ENCODE measurements at places on chromosomes 5 and 9.

- no peak for DNase-seq
Measured at GRCh38 chr9:113644321-113644720, 180.8 kb downstream of the RGS3 start.

DNA sequence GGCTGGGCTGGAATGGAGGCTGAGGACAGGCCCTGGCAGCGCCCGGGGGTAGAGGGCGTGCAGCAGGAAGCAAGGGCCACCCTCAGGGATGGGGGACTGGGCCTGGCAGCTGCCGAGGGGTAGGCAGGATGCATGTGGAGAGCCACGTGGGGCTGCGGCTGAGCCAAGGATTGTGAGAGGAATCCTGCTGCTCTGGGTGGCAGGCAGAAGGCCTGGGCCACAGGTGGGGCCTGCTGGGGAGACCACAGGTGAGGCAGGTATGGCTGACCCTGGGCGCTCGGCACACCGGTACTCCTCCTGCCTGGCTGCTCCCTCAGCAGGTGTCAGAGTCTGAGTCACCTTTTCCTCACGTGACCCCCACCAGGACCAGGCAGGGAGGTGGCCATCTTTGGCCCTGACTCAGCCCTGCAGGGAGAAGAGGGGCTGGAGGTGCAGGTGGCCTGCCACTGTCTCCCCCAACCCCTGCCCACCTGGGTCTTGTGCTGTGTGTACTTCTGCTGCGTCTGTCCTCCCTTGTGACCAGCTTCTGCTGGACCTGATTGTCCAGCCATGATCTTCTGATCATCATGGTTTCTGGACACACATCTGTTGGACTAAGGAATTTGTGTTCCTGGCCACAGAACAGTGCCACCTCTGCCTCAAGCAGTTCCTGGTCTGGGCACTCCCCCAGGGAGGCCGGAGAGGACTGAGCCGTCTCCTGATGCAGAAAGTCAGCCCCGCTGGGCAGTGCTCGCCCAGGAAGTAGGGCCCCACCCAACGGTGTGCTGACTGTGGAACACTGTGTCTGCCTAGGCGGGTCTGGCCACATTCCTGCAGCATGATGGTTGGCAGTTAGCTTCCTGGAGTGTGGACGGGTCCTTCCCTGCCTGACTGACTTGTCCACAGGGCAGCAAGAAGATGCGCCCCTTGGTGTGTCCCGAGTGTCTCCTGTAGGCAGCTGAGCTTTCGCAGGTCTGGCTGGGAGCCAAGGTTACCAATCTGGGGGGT lies 6.4 kb downstream of the ARRDC1 start:
- no peak for DNase-seq

DNA sequence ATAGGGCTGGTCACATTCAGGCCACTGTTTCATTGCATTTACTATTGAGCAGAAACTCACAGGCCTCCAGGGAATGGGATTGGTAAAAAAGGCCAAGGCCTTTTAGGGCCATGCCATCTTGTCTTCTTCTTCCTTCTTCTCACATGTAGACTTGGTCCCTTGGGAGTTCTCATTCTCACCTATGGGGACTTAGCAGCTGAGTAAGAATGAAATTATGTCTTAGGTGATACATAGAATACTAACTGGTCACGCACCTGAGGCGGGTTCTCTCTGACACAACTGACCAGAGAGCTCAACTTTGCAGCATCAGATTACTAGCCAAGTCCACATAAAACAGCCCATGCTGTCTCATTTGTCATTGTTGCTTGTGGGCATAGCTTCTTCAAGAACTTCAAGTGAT lies 641.8 kb downstream of the EFNA5 start:
- no peak for DNase-seq

DNA sequence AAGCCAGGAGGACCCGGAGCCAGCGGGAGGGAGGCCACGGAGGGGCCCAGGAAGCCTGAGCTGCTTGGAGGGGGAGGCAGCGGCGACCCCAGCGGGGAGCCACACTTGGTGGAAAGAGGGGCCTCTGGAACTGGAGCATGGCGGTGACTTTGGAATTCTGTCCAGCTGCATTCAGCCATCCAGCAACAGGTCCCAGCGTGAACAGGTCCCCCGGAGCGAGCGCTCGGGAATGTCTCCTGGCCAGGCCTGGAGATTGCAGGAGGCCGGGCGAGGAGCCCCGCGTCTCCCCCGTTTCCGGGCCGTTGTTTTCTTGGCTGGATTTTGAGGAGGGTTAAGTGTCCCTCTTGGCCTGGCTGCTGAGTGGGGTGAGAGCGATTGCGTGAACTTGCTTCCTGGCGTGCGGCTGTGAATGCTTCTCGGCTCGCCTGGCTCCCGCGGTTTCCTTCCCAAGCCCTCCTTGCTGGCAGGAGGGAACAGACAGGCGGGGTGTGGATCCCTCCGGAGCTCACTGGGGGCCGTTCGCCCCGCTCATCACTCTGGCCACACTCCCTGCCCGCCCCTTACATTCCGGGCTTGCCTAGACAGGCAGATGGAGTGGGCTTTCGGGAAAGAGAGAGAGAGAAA lies 125.3 kb upstream of the IRX4 start:
- no peak for DNase-seq

DNA sequence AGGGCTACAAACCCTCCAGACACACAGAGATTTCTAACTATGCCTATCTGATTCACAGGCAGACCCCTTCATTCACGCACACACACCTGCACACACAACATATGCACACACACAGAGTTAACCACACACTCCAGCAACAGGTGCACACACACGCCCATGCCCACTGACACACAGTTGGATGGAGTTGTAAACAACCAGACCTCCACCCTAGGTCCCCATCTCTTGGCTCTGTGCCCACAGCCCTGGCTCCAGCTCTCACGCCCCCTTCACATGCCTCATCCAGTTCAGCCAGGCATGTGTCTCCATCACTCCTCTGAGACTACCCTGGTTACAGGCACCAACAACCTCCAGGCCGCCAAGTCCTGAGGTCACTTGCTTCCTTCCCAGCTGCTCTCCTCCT lies 61.1 kb downstream of the PSD2 start:
- no peak for DNase-seq

DNA sequence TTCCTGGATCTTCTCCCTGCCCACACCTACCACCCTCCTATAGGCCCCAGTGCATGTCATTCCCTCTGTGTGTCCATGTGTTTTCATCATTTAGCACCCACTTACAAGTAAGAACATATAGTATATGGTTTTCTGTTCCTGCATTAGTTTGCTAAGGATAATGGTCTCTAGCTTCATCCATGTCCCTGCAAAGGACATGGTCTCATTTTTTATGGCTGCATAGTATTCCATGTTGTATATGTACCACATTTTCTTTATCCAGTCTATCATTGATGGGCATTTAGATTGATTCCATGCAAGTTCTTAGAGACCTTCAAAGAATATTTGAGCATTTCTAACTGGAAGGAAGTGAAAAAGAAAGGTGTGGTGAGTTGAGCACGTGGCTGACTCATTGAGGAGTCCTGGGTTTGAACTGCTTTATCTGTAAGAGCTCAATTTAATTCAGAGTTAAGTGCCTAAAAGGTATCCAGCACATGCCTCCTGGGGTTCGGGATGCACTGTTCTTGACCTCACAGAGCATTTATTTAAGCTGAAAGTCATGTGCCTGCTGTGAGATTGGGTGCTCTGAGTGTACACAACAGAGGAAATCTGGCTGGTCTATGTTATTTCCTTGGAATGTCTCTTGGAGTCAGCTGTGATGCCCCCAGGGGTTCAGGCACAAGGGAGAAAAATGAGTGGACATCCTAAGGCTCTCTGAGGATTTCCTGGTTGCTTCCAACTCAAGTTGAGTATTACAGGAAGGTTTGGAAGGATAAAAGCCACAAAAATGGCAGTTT lies 56.4 kb downstream of the SH3GL2 start:
- DNase-seq, result no peak

DNA sequence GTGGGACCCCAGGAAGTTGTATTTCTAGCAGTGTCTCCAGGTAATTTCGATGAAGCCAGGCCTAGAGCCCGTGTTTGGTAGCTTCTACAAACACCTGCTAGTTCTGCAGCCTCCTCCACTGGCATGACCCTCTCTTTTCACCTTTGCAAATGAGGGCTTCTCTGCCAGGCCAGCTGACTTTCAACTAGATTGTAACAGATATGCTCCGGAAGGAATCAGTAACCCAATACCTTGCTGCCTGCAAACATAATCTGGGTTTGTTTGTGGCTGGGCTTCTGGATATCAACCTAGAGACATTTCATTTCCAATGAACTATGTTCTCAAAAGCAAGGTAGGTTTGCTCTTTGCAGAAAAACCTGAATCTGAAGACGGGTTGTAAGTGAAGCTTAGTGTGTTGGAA lies 354.8 kb downstream of the DMRT2 start:
- no peak for DNase-seq

GRCh38 chr5:26482810-26483375 lies 555.5 kb downstream of the CDH9 start:
- no peak for DNase-seq

DNA sequence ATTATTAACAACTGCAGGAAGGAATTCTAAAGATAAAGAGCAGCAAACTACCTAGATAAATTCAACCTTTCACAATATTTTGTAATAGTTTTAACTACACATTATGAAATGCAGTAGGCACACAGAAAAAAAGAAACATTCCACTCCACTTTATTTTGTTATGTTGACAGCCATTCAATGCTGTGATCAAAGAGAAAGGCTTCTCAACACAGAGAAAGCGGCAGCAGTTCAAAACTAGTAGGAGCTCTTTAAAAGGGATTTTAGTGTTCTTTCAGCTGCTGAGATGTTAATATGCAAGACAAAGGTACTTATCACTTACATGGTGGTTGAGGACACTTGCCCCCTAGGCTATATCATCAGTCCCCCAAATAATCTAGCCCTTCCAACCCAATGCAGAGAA lies 11.6 kb downstream of the CEMIP2 start:
- no peak for DNase-seq

DNA sequence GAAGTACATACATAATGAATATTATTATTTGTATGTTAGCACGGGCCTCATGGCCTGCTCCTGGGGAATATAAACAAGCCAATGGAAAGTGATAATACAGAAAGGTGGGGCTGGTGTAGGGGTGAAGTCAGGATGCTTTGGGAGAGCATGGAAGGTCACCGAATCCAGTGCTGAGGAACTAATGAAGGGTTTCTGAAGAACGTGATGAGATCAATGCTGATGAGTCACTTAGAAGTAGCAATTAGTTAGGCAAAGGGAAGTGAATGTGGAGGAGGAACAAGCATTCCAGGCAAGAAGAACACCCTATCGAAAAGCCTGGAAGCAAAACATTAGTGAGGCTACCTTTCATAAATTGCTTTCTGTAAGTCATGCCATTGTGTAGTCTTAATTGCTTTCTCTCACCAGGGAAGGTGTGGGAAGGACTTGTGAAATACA lies 2.1 kb downstream of the ANXA1 start:
- DNase-seq, result no peak

DNA sequence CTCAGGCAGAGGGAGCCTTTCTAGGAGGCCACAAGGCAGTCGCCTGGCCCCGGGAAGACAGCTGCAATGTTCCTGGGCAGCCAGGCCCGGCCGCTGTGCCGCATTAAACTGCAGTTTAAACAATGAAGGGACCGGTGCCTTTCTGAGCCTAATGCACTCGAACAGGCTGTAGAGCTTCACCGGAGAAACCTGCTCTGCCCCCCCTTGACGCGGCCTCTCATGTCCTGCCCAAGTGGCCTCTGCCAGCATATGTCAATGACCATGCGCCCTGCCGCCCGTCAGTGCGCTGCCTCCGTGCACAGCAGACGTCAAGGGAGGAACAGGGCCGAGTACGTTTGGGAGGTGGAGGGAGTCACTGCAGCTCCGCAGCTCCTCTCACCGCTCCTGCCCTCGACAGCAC lies 38.4 kb upstream of the BARHL1 start:
- DNase-seq, result no peak

- no peak for DNase-seq
Measured at GRCh38 chr5:172642051-172642409, 967 bp downstream of the NEURL1B start.

DNA sequence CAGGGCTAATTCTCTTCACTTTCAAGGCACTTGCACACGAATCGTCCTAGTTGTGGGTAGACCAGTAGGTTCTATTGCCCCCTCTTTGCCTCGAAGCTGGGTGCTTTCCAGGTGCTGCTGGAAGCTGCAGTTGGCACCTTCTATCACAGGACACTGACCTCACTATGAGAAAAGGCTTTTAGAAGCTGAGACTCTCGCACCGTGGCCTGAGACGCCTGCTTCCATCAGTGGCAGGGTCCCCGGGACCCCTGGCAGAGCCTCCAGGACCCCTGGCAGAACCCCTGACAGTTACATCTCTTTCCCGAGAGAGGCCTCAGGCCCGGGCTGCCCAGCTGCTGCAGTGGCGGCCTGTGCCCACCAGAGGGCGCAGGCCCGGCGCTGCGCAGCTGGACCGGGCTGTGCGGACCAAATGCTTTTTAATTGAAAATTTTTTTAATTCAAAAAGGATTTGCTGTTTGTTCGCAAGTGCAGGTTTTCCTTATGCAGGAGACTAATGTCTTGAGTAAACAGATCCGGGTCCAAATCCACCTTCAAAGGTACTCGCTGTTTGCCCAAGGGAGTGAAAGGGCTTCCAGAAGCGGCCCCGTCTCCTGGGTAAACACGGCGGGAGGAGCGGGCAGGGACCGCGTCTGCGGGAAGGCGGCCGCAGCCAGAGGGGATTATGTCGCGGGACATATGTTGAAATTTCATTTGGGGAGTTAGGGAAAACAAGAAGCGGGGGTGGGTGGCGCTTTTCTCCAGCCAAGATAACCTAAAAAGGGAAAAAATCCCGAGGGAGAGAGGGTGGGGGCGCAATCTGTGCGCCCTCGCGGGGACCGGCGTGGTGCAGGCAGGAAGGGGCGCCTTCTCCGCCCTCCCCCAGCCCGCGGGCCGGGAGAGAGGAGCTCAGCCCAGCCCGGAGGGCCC lies 114.5 kb upstream of the LMX1B start:
- no peak for DNase-seq

DNA sequence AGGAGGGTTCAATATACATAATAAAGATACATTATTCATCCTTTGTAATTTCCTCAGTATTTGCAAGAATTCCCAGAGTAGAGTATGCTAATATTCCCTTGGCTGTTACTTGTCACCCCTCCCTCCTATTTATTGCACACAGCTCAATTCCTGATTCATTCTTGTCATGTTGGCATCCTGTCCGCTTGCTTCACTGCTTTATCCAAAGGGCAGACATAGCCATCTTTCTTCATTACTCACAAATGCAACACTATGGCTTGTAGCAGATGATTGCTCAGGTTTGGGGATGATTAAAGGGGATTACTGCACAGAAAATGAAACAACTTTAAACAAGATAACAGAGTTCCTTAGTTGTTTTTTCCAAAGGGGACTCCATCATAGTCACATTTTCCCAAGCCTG lies 1.2 kb upstream of the IL33 start:
- no peak for DNase-seq

GRCh38 chr5:115321309-115321708 lies 24.9 kb upstream of the CCDC112 start:
- DNase-seq, result no peak

DNA sequence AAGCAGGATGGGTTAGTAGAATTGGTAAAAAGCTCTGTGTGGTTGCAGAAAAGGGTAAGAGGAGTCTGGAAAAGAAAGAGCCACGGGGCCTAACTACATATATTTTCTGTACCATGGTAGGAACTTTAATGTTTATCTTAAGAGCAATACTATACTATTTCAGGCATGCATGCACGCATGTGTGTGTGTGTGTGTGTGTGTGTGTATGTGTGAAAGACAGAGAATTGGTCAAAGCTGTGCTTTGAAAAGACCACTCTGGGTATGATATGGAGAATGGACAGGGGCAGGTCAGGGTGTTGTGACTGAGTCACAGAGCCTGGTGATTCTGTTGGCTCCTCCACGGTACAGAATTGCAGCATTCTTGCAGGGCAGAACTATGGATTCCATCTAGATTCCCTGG lies 339.3 kb downstream of the SLIT3 start:
- DNase-seq, result no peak

Measured in T-helper 1 cell (primary cell).